ENCODE measurements at places on chromosomes 12 and 14.
A peak's percentile ranks its signal among the peaks of the same experiment; 100 is the strongest.

DNA sequence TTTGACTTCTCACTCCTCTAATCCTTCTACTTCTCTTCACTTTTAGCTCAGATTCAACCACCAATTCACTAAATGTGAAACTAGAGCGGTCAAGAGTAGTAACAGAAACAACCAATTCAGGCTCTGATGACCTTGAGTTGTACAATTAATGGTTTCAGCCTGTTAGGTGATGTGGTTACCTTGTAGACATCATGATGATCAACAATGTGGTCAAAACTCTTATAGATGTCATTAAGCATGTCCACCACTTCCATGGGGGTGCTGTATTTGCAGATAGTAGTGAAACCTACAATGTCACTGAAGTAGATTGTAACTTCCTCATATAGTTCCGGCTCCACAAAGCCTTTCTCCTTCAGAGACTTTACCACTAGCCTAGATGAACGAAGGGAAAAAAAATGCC lies 54.1 kb upstream of the PLBD1 start:
- no peak for DNase-seq

GRCh38 chr12:9180810-9181209 lies 27.4 kb downstream of the PZP start:
- no peak for DNase-seq

DNA sequence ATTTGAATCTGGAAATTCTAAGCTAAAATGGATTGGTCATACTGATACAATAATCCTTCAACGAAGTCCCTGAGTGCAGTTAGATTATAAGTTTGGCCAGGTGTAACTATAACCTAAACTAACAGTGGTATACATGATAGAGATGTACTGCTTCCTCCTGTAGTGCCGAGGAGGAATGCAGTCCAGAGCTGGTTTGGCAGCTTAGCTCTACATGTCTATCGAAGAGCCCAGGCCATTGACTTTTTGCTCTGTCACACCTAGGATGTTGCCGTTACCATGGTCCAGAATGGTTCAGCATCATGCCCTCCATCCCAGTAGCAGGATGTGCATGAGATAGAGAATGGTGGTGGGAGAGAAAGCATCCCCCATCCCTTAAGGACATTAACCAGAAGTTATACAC lies 318.1 kb downstream of the ZFP36L1 start:
- DNase-seq: no peak

GRCh38 chr14:102616799-102617198 lies 24.4 kb downstream of the RCOR1 start:
- DNase-seq: no peak

- no peak for DNase-seq
These were observed at the start of gene MGST1 for GRCh38 chr12:16347391-16348298. Gene MGST1, plus strand, starts transcription at chr12:16347645. Its CDS starts 6,608 bp downstream, at chr12:16354253.

DNA sequence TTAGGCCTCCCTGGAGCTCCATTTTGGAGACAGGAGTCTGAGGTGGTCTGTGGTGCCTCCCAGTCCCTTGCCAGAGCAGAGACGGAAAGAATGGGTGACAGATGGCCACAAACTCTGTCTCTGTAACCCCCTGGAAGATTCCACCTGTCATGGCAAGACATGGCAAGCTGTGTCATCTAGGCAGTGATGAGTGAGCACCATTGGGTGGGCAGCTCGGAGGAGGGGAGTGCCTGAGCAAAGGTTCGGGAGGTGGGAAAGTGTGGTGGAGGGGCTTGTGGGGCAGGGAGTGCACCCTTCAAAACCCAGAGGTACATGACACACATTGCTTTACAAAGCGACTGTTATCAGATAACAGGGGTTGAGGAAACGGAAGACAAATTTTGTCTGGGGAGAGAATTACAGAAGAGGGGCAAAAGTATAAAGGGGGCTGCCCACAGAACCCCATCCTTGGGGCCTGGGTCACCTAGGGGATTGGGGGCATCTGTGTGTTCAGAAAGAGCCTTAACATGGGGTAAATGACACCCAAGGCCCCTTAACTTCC lies 3.5 kb downstream of the RIN3 start:
- peak; percentile 57 for DNase-seq

GRCh38 chr14:75579338-75579864 lies 981 bp downstream of the FLVCR2 start:
- no peak for DNase-seq

DNA sequence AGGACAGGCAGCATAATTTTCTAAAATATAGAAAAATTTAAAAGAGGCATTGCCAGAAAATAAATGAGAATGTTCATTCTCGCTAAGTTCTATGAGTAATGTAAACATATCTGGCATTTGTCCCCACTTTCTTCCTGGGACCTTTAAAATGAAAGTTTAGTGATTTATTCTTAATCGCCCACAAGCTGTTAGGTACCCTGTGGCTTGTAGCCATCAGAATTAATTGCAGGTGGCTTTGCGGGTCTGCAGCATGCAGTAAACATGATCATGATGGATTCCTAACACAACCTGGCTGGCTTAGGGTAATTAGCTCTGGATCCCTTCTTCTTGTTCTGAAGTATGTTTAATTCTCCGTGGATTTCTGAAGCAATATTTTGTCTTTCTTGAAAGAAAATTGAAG lies 103.5 kb upstream of the FRMD6 start:
- no peak for DNase-seq

- DNase-seq: no peak
These were observed 203.3 kb downstream of the NAV3 start for GRCh38 chr12:78034025-78034424.

DNA sequence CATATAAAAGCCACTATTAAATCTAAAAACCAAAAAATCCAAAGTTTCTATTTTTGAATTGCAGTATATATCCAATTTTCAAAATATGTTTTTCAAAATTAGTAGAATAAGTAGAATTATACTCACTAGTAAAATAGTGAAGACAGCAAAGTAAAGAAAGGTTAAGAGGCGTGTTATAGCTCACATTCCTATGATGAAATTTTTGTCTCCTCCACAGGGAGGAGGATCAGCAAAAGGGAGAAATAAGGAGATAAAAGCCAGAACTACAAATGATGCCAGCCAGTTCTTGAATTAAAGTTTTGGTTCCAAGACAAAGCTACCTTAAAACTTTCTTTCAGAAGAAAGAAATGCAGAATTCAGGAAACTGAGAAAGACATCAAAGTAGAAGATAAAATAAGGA lies 50.0 kb downstream of the C2CD5 start:
- no peak for DNase-seq

- no peak for DNase-seq
These were observed 497.9 kb downstream of the EGLN3 start for GRCh38 chr14:33452995-33453394.

DNA sequence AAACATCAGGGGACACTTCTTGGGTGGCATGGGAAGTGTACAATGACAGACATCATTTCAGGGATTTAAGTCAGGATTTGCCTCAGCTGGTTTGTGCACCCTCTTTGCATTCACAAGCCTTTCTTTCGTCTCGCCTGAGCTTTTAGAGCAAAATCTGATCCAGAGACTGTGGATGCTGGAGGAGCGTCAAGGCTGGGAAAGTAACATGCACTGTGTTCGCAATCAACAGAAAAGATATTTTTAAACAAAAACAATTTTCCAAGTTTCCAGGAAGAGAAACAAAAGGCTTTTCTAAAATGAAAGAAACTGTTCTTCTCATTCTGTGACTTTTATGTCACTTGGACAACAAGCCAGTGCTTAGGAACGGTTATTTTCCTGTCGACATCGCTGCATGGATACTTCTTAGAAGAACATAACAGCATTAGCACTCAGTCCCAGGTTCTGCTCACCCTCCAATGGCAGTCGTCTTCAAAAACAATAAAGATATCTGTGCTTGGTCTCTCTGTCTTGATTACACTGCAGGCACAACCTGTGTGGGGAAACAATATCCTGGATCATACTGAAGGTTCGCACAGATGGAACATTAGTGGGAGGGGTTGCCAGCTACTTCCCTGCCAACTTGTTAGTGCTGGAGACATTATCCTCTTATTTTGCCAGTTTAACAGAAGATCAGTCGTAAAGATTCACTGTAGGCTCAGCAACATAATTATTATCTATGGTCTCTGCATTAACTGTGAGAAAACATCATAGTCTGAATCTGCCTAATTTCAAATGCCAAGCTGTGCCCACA lies 403.3 kb upstream of the ATP2B1 start:
- DNase-seq: peak; percentile 96

DNA sequence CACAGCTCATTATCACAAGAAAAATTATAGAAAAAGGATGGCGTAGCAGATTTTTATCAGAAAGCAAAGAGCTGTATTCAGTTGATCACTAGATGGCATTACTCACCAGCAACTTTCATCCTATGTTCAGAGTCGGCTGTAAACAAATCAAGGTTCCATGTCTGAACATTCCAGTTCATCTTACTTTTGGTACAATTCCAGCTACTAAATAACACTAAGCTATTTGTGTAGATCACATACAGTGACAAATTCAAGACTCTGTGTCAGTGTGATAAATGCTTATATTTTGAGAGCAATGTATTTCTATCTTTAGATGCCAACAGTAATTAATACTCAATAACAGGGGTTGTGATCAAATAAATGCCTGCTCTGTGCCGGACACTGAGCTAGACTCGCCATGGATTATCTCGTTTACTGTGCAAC lies 30.1 kb downstream of the NRDE2 start:
- peak; percentile 90 for DNase-seq

- no peak for DNase-seq
These were observed 67.2 kb downstream of the FAR2 start for GRCh38 chr12:29216266-29216665.

Data from cerebellar cortex (tissue), 1 donor.